Spinal cord (tissue), 10 donors: ENCODE measurements at places on chromosomes 11 and 22.
A peak's percentile ranks its signal among the peaks of the same experiment; 100 is the strongest.

DNA sequence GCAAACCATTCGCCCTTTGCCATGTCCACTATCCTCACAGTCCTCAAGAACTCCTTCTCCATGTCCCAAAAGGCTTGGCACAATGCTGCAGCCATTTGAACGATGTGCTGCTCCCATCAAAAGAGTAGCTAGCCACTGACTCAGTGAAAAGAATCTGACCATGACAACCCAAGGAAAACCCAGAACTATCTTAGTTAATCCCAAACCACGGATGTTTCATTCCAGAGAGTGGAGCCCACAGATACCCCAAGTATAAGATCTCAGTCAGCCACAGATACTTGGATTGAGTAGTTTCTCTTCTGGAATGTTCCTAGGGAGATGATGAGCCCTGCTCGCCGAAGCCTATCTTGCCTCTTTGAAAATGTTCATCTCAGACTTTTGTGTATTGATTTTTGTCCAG is 176.9 kb downstream of the NAV2 start:
- peaks cover 3% of the 10 kb centered on the region for H3K36me3 ChIP-seq
- no peak overlapping the region for H3K27ac ChIP-seq
- no peak overlapping the region for H3K4me3 ChIP-seq
- H3K4me1 ChIP-seq = peaks cover 3% of the 10 kb centered on the region
- no peaks in the 10 kb centered on the region for H3K27me3 ChIP-seq

DNA sequence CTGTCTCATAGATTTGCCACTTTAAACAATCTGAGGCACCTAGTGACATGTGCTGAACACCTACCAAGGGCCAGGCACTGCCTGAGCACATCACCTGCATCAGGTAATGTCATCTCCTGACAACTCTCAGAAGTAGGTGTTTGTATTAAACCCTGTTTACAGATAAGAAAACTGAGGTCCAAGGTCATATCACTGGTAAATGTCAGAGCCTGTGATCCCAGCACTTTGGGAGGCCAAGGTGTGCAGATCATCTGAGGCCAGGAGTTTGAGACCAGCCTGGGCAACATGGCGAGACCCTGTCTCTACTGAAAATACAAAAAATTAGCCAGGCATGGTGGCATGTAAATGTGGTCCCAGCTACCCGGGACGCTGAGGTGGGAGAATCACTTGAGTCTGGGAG is 39.1 kb upstream of the ACCSL start:
- H3K27ac ChIP-seq = no peak overlapping the region
- no peak for DNase-seq
- no peaks in the 10 kb centered on the region for H3K36me3 ChIP-seq
- H3K4me1 ChIP-seq = peaks cover 31% of the 10 kb centered on the region

- H3K27me3 ChIP-seq = no peaks in the 10 kb centered on the region
- H3K4me3 ChIP-seq = no peak overlapping the region
- peaks cover 3% of the 10 kb centered on the region for H3K4me1 ChIP-seq
- H3K36me3 ChIP-seq = no peaks in the 10 kb centered on the region
- no peak overlapping the region for H3K27ac ChIP-seq
- DNase-seq = no peak
These were observed 3.0 kb upstream of the RRAS2 start for GRCh38 chr11:14361951-14362350.

DNA sequence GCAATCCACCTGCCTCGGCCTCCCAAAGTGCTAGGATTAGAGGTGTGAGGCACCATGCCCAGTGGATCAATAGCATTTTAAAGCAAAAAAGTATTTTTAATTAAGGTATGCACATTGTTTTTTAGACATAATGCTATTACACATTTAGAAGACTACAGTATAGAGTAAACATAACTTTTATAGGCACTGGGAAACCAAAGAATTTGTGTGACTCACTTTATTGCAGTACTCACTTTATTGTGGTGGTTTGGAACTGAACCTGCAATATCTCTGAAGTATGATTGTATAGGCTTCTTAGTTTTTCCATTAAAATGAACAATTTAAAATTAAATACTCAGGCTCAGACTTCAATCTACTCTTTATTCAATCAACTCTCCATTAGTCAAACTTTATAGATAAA is 17.5 kb upstream of the CD3E start:
- no peak for DNase-seq
- H3K4me3 ChIP-seq = no peak overlapping the region
- no peak overlapping the region for H3K27ac ChIP-seq
- H3K27me3 ChIP-seq = peaks cover 10% of the 10 kb centered on the region

- peaks cover 2% of the 10 kb centered on the region for H3K27me3 ChIP-seq
- DNase-seq = peak; percentile 7
- H3K36me3 ChIP-seq = no peaks in the 10 kb centered on the region
- H3K4me1 ChIP-seq = peaks cover 8% of the 10 kb centered on the region
These were observed 86.5 kb upstream of the SHANK2 start for GRCh38 chr11:71338801-71339395.

GRCh38 chr11:83172551-83172950 is 15.6 kb downstream of the PCF11 start:
- peaks cover 3% of the 10 kb centered on the region for H3K4me1 ChIP-seq
- no peaks in the 10 kb centered on the region for H3K27me3 ChIP-seq
- H3K27ac ChIP-seq = no peak overlapping the region
- H3K36me3 ChIP-seq = peaks cover 25% of the 10 kb centered on the region
- no peak for DNase-seq

DNA sequence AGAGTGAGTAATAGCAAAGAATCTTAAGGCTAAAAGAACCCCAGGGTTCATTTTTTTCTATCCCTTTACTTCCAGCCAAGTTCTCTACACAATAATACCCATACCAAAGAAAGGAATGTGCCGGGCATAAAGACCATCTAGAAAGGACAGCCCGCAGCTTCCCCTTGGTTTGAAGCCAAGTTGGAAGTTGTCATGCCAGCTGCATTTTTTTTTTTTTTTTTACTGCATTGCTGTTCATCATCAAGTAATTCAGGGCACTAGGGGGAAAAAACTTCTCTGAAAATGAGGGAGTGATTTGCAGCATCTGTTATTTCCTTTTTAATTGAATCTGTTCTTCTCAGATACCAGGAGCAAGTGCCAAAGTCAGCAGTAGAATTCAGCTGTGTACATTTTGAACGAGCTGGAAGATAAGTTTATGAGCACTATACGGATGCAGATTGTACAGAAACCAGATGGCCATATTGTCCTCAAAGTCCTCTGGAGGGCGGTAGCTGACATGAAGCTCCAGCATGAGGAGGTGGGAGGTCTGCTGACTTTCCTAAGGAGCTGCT is 56.4 kb downstream of the UBASH3B start:
- H3K4me3 ChIP-seq = no peak overlapping the region
- peaks cover 11% of the 10 kb centered on the region for H3K4me1 ChIP-seq
- no peaks in the 10 kb centered on the region for H3K27me3 ChIP-seq
- peak overlapping the region; percentile 33 for H3K27ac ChIP-seq
- no peak for DNase-seq

GRCh38 chr11:20127671-20128527 is 32.4 kb downstream of the DBX1 start:
- peaks cover 22% of the 10 kb centered on the region for H3K27me3 ChIP-seq
- no peak overlapping the region for H3K4me3 ChIP-seq
- H3K36me3 ChIP-seq = no peaks in the 10 kb centered on the region
- no peak overlapping the region for H3K27ac ChIP-seq
- peaks cover 12% of the 10 kb centered on the region for H3K4me1 ChIP-seq

DNA sequence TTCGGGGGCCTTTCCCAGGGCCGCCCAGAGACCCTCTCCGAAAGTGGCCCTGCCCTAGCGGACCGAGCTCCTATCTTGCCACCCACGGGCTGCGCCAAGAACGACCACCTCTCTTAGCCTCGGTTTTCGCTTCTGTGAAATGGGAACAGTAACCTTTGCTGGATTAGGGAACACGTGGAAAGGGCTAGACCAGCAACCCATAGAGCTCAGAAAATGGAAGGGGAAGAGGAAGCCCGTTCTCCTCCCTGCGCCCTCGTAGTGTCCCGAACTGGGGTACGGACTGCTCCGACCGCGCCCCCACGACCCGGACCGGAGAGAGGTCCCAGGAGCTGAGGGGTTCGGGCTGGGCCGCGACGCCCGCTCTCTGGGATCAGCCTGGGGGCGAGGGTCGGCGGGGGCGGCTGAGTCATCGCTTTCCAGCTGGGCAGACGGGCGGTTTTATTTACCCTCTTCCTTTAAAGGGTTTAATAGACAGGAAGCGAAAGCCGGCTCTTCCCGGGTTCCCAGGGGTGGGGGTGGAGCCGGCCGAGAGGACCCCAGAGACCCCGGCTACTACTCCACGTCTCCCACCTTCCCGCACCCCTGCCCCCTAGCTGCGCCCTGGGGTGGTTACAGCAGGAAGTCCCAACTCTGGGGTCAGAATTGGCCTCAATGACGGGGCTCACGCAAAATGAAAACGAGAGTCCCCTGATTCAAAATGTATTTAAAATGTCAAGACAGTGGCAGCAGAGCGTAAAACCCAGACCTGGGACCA is 907 bp upstream of the PHLDA2 start:
- H3K4me3 ChIP-seq = peak overlapping the region; percentile 35
- H3K4me1 ChIP-seq = peaks cover 33% of the 10 kb centered on the region
- H3K27me3 ChIP-seq = peaks cover 47% of the 10 kb centered on the region
- no peak overlapping the region for H3K27ac ChIP-seq

GRCh38 chr22:26417406-26417805 is 11.7 kb upstream of the ASPHD2 start:
- no peak overlapping the region for H3K4me3 ChIP-seq
- H3K27ac ChIP-seq = no peak overlapping the region
- no peaks in the 10 kb centered on the region for H3K4me1 ChIP-seq
- DNase-seq = no peak
- H3K36me3 ChIP-seq = no peaks in the 10 kb centered on the region

DNA sequence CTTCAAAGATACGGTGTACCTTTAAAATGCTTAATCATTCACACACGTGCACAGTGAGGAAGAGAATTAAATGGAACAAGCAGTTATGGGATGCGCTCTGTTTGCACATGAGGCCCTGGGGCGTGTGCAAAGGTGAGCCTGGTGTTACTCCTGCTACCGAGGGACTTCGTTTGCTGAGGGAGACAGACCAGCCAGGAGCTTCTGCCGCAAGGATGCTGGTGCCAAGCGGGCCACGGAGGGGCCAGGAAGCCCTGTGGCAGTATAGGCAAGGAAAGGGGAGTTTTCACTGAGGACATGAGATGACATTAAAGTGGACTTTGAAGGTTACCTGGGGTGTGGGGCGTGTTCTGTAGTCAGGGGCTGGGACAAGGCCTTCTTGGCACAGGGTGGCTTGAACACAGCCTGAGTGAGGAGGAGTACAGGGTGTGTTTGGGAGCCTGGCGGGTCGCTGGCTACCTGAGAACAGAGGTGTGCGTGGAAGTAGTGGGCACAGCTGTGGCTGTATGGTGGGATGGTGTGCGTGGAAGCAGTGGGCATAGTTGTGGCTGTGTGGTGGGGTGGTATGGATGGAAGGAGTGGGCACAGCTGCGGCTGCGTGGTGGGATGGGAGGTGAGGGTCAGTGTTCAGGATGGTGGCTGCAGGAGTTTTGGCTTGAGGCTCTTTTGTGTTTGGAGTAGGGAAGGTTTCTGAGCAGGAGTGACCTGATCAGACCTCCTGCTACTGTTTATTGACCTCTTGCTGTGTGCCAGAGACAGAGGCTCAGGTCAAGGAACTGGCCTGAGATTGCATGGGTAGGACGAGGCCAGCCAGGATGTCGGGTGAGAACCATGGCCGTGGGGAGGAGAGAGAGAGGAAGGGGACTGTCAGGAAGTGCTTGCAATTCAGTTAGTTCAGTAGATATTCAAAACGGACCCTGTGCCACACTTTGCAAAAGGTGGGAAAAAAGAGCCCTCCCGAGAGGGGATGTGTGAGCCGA is 13.7 kb downstream of the TBC1D22A start:
- no peak for DNase-seq
- no peak overlapping the region for H3K4me3 ChIP-seq
- H3K4me1 ChIP-seq = peaks cover 42% of the 10 kb centered on the region
- H3K36me3 ChIP-seq = peaks cover 12% of the 10 kb centered on the region
- H3K27me3 ChIP-seq = no peaks in the 10 kb centered on the region
- no peak overlapping the region for H3K27ac ChIP-seq

- peaks cover 37% of the 10 kb centered on the region for H3K36me3 ChIP-seq
- peaks cover 24% of the 10 kb centered on the region for H3K4me1 ChIP-seq
- H3K27ac ChIP-seq = no peak overlapping the region
- no peak for DNase-seq
- no peaks in the 10 kb centered on the region for H3K27me3 ChIP-seq
These were observed 4.0 kb downstream of the AP5B1 start for GRCh38 chr11:65776710-65777141.

DNA sequence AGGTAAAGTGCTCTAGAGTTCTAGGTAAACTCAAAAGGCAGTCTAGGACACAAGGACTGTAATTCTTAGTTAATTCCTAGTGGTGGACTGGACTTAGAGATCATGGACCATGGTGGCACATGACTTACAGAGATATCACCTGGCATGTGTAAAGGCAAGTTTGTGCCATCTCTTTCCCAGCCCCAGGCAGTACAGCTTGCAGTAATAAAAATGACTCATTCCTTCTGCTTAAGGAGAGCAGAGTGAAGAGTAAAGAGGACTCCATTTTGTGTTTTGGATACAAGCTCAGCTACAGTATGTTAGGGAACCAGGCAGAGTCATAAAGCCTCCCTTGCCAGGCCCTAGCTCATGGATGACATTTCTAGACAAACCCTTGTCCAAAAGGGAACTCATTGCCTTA is 629.9 kb downstream of the JRKL start:
- no peak overlapping the region for H3K27ac ChIP-seq
- H3K4me1 ChIP-seq = no peaks in the 10 kb centered on the region
- H3K4me3 ChIP-seq = no peak overlapping the region
- H3K27me3 ChIP-seq = no peaks in the 10 kb centered on the region

- no peak overlapping the region for H3K27ac ChIP-seq
- peaks cover 21% of the 10 kb centered on the region for H3K36me3 ChIP-seq
- no peak overlapping the region for H3K4me3 ChIP-seq
- peaks cover 41% of the 10 kb centered on the region for H3K4me1 ChIP-seq
- DNase-seq = no peak
These were observed 2.3 kb downstream of the MTFP1 start for GRCh38 chr22:30427871-30428270.

DNA sequence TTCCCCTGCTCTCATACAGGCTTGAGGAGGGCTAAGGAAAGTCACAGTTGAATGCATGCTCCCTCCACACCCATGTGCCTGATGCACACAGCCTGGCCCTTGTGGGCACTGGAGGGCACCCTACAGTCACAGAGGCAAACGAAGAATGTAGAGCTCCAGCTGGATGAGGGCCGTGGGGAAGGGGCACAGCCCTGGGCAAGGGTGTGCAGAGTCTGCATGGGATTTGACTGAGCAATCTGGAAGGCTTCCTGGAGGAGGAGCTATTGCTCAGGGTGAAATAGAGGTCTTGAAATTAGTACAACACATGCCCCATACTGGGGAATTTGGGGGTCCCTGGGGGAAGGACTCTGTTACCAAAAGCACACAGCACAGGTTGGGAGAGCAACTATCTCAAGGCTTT is 64.0 kb downstream of the KCNQ1 start:
- no peak for DNase-seq
- H3K4me1 ChIP-seq = peaks cover 13% of the 10 kb centered on the region
- no peaks in the 10 kb centered on the region for H3K27me3 ChIP-seq
